Subcutaneous preadipocyte (primary cell): ENCODE measurements at places on chromosomes 4 and X. TPM values are rescaled to one million over a fixed set of nuclear protein-coding genes. Genes with fewer than 3 reads are reported as not detected.

The NPY2R gene
- under 0.01 TPM in 1 of 2 replicates, not detected in the other for total RNA-seq

The GYG2 gene
- 0.59 and 0.73 TPM in 2 replicates for total RNA-seq

The CLCN4 gene
- total RNA-seq, result 1.8 and 2.2 TPM in 2 replicates

The SPIN4 gene
- total RNA-seq, result 3.3 and 5.1 TPM in 2 replicates

The CD99L2 gene
- total RNA-seq, result 34.2 and 44.1 TPM in 2 replicates

The DHRSX gene
- total RNA-seq, result 17.6 and 23.9 TPM in 2 replicates

The HTR2C gene
- total RNA-seq, result not detected in 2 replicates

The ADGRG4 gene
- not detected in 2 replicates for total RNA-seq

The TCEAL9 gene
- total RNA-seq, result 60.3 and 67.8 TPM in 2 replicates

The VGLL1 gene
- total RNA-seq, result not detected in 2 replicates

The SPANXN5 gene
- total RNA-seq, result not detected in 2 replicates

The FMR1NB gene
- total RNA-seq, result not detected in 2 replicates

The LANCL3 gene
- under 0.01 TPM in 1 of 2 replicates, not detected in the other for total RNA-seq

The CCNB3 gene
- total RNA-seq, result under 0.01 and 0.73 TPM in 2 replicates

The CSN1S1 gene
- not detected in 2 replicates for total RNA-seq

The CLOCK gene
- total RNA-seq, result 22.8 and 43.0 TPM in 2 replicates

The SLC10A6 gene
- total RNA-seq, result under 0.01 TPM in 1 of 2 replicates, not detected in the other

The CFI gene
- total RNA-seq, result 0.73 TPM in 1 of 2 replicates, not detected in the other

The C4orf36 gene
- 0.39 TPM in 1 of 2 replicates, not detected in the other for total RNA-seq

The UGT2B15 gene
- total RNA-seq, result not detected in 2 replicates

The DNAAF6 gene
- not detected in 2 replicates for total RNA-seq

The COL25A1 gene
- total RNA-seq, result under 0.01 TPM in 1 of 2 replicates, not detected in the other

The SORCS2 gene
- under 0.01 TPM in 2 replicates for total RNA-seq

The HELT gene
- not detected in 2 replicates for total RNA-seq

The PF4V1 gene
- total RNA-seq, result 0.59 TPM in 1 of 2 replicates, not detected in the other

The ETDA gene
- not detected in 2 replicates for total RNA-seq
